ENCODE measurements at places on chromosomes 6 and 20.

GRCh38 chr6:134238006-134238405 is 79.9 kb downstream of the SGK1 start:
- DNase-seq: no peak

DNA sequence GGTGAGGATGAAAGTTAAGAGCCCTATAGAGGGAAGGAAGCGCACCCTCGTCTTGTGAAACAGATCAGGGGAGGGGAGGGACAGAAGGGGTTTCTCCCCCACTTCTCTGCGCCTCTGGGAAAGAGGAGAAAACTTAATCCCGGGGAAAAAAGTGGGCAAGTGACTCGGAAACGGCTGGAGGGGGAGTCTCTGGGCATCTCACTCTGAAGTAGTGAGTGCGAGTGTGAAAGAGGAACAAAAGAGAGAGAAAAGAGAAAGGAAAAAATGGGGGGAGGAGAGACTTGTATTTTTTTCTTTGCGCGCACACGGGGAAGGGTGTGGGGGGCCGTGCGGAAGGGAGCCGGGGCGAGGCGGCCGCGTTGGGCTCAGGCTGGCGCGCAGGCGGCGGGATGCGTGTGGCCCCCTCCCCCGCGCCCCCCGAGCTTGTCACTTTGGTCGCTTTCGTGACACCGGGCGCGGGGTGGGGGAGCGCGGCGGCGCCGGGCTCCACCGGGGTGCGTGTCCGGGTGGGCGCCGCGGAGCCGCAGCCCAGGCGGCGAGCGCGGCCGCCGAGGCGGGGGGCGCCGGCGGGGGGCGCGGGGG is 454 bp downstream of the L3MBTL3 start:
- DNase-seq: peak; percentile 12

DNA sequence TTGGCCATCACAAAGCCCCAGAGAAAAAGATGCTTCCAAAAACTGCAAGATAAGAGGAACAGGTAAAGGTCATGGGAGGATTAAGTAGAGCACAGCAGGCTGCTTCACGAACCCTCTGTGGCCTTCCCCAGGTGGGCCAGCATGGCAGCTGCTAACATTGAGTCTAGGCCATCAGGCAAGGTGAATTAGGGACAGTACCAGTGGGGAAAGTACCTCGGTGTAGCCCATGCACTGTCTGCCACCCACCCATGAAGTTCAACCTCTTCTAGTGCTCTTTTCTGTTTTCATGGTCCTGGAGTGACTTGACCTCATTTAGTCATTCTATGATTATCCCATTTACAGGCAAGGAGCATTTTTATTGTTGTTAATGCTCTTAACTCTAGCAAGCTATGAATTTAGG is 108.6 kb upstream of the DUSP22 start:
- DNase-seq: no peak

DNA sequence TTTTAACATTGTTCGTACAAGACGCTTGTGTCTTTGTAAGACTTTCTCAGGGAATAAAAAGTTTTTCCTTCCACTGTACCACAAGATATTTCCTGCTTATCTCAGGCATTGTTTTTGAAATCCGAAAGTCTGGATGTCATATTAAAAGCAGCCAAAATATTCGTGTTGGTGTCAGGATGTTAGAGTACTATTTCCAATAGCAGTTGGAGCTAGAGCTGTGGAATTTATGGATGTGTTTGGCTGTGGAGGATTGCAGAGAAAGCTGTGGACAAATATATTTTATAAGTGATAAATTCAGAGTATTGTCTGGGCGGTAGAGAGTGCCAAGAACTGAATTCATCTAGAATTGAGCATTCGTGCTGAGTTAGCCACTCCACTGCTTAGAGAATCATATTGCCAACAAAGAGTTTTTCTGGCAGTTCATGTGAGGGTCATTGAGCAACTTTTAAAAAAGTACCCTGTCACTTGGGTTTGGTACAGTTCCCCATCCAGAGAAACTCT is 57.7 kb downstream of the ZDHHC14 start:
- no peak for DNase-seq

DNA sequence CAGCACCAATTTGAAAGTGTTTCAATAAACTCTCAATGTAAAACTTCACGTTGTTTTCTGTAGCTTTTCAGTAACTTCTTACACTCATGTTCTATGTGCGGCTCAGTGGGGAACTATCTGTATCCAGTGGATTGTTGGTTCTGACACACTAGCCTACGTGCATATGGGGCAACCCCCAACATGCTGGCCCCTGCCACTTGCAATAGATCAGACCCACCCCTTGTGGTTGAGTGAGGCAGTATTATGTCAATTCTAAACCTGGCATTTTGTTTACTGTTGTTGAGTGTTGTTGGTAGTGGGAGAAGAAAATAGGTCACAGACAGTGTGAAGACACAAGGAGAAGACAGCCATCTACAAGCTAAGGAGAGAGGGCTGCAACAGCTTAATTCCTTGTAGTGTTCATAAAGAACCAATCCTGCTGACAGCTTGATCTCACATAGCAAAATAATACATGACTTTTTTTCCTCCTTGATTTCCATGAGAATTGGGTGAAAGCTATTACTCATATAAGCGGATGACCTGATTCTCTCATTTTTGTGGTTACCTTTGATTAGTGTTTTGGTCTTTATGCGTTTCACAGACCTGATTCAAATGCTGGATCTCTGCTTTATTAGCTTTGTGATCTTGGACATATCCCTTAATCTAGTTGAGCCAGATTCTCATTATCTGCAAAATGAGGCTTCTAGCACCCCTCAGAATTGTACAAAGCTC is 320.4 kb downstream of the LAMA2 start:
- DNase-seq: no peak

- no peak for DNase-seq
Measured at GRCh38 chr6:129614464-129614863, 95.5 kb downstream of the ARHGAP18 start.

- peak; percentile 29 for DNase-seq
Measured at GRCh38 chr6:1917626-1918371, 308.1 kb downstream of the FOXC1 start.

DNA sequence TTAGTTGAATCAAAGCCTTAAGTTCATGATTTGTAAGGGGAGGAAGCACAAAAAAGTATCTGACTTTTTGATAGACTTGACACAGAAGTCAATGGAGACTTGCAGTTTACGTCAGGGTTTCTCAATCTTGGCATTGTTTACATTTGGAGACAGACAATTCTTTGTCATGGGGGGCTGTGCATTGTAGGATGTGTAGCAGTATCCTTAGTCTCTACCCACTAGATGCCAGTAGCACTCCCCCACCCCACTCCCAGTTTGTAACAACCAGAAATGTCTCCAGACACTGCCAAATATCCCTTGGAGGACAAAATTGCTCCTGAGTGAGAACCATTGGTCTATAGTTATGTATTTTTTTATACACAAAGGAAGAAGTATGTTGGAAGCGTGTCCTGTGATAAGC is 434.1 kb downstream of the RFPL4B start:
- DNase-seq: no peak

DNA sequence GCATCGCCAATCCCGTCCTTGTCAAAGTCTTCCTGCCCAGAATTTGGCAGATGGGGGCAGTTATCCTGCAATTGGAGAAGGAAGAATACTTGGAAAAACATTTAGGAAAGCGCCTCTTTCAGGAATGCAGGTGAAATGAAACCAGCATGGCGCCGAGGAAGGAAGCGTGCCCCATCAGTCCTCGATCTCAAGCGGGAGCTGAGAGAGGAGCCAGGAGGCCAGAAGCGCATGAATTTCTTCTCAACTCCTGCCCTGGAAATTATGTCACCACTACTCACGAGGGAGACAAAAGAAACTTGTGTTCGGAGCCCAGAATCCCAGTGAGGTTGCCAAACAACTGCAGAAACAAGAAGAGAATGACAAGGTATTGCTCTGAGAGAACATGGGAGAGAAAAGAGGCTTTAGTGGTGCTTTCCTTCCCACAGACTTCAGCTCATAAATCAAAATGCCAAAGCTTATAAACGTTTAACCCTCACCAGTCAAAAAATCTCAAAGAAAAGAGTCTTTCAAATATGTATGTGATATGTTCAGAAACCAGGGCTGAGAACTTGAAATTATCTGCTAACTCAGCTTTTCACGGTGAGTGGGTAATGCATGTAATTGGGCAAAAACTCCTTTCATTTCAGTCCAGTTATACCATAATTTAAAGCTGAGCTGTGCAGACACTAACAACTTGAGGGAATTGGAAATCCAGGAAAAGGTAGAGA is 23.9 kb downstream of the THBS2 start:
- no peak for DNase-seq

- no peak for DNase-seq
Measured at GRCh38 chr6:2719093-2719455, 31.6 kb downstream of the MYLK4 start.

DNA sequence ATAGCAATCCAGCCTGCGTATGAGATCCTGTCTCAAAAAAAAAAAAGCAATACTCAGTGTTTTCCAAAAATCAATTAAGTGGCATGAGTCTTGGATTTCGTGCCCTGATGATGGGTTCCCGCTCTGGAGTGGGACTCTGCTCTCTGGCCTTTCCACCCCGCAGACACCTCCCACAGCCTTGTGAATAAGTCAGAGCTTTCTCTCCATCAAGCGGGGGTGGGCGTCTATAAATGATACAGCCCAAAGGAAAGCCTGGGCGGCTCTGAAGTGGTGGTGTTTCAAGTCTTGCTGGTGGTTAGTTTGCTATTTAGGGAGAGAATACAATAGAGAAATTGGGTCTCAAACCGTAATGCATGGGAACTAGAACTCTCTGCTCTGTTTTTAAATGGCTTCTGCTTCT is 52.5 kb upstream of the TAGAP start:
- DNase-seq: peak; percentile 62

DNA sequence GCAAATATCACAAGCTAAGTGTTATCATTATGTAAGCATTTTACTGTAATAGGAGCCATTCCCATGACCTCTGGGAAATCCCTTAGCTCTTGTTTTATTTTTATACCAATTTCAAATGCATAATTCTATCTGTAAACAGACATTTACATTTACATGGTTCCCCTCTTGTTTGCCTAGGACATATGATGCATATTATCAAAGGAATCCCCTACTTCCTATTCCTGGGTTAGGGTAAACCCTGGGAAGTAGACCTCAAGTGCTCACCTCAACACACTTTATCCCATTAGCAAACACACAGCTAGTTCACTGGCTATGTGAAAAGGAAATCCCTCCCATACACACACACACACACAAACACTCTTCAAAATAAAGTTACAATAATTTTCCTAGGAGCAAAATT is 27.1 kb downstream of the PDE10A start:
- no peak for DNase-seq

- DNase-seq: peak; percentile 60
Measured at GRCh38 chr6:144216668-144217218, 66.4 kb downstream of the STX11 start.

- DNase-seq: no peak
Measured at GRCh38 chr6:15526212-15526701, 136.6 kb downstream of the DTNBP1 start.

DNA sequence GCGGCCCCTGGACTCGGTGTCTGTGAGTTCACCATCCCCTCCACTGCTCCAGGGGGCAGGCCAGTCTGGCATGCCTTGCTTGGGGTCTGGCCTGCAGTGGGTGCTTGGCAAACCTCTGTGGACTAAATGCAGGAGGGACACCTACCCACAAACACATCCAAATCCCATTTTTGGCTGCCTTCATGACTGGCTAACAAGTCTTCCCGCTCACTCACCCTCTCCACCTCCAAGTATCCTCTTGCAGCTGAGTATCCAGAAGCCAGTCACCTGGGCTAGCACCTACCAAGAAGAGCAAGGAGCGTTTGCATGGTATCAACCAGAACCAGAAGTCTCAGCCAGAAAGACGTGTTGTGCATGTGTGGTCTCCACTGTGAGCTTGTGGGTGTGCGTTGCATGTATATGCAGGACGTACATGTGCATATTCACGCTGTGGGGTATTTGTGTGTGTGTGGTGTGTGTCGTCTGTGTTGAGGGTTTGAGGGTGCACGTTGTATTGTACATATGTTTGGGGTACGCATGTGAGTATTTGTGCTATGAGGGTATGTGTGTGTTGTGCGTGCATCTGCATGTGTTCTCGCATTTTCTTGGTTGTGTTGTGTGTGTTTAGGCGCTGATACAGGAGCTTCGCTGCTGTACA is 5.6 kb upstream of the PMEPA1 start:
- no peak for DNase-seq

DNA sequence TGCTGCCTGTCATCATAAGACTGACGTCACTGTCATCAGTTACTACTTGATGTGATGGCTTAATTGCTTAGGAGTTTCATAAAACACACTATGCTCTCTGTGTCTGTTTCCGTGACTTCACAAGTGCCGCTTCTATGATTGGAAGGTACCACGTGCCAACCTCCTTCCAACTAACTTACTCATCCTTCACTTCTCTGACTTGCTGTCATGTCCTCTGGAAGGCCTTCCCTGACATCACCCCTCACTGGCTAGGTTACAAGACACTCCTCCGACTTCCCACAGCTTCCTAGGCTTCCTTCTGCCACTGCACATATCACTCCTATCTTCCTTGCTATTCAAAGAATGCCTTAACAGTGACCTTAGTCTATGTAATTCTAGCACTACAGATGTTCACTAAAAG is 20.4 kb downstream of the SERINC3 start:
- no peak for DNase-seq

- DNase-seq: no peak
Measured at GRCh38 chr20:270517-270916, 13.0 kb downstream of the DEFB132 start.

DNA sequence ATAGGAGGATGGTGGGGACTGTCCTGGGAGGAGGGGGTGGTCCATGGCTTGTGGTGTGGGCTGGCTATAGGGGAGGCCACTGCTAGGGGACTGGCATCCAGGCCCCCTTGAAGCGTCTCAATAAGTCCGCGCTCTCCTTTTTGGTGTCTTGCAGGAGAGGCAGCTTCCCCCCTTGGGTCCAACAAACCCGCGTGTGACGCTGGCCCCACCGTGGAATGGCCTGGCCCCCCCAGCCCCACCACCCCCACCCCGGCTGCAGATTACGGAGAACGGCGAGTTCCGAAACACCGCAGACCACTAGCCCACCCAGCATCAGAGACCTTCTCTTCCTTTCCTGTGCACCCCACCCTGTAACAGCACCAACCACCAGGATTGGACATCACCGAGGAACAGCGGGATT is 2.8 kb upstream of the ZBTB9 start:
- no peak for DNase-seq

GRCh38 chr6:96995903-96996302 is 71.4 kb downstream of the KLHL32 start:
- DNase-seq: no peak

GRCh38 chr6:146851837-146852236 is 253.1 kb downstream of the ADGB start:
- DNase-seq: no peak

DNA sequence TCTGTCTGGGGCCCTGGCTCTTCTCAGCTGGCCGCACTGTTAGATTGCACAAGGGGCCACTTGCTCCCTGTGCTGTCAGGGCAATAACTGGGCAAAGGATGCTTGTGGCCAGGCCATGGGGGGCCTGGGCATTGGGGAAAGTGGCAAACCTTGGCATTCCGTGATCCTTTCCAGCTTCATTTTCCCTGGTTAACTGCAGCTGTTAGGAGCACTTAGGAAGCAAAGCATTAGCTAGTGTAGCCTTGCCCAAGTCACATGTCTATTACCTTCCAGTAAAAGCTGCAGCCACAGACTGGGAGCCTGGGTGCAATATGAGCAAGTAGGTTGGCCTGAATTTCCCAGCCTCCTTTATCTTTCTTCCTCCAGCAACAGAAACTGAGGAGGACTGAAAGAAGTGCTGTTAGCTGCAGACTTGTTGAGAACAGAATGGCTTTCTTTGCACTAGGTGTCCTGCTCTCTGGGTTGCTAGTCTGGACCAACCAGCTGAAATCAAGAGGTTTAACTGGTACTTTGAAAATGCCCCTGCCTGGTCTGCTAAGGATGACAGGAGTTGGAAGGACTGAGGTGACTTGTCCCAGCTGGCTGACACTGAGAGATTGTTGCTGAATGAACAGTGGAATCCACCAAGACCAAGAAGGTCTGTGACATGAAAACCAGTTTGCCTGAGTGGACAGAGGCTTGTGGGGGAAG is 312.3 kb upstream of the SUPT3H start:
- no peak for DNase-seq
